ENCODE measurements at places on chromosomes 11 and 22.

GRCh38 chr11:3867209-3868091, 12.0 kb downstream of the STIM1 start:
- no peak for DNase-seq

DNA sequence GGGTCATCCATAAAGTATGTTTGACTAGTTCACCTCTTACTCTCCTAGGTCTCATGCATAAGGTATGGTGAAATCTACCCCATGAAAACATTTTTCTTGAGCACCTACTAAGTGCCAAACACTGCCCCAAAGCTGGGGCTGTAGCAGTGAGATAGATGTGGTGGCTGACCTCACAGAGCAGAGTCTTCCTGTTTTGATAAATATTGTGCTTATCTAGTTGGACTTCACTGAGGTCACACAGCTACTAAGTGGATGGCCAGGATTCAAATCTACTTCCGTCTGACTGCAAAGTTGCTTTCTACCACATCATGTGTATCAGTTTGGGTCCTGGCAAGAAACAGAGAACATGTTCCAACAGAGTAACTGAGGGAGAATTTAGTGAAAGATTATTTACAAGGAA, 6.4 kb upstream of the HTATIP2 start:
- DNase-seq, result no peak

DNA sequence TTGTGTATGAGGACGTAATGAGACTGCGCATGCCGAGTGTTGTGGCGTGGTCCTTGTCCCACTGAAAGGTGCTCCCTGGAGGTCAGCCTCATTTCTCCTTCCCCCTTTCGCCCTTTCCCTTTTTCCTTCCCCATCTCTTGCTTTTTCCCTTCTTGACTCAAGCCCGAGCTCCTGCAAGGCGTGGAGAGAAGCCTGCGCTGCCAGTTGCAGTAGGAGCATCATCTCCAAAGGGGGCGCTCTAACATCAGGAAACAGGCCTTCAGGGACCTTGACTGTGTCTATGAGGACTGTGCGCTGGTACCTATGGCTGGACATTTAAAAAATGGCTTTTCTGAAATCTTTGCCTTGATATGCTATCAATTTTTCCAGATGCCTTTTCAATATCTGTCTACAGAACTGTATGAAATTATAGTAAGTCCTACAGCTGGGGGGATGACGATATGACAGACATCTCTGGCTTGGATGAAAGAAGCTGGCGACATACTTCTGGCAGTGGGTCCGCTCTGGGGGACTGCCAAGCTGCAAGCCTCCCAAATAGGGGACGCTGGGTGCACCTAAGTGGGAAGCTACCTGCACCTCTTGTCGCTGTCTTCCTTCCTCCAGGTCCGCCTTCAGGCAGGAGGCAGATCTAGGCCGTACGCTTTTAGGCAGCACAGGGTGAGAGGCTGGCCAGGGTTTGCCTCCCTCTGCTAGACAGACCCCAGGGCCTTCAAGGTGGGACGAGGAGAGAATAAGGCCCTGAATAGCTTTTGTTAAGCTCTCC, 96.5 kb downstream of the NXPE2 start:
- no peak for DNase-seq

GRCh38 chr11:44681698-44682097, 45.1 kb upstream of the TSPAN18 start:
- no peak for DNase-seq

DNA sequence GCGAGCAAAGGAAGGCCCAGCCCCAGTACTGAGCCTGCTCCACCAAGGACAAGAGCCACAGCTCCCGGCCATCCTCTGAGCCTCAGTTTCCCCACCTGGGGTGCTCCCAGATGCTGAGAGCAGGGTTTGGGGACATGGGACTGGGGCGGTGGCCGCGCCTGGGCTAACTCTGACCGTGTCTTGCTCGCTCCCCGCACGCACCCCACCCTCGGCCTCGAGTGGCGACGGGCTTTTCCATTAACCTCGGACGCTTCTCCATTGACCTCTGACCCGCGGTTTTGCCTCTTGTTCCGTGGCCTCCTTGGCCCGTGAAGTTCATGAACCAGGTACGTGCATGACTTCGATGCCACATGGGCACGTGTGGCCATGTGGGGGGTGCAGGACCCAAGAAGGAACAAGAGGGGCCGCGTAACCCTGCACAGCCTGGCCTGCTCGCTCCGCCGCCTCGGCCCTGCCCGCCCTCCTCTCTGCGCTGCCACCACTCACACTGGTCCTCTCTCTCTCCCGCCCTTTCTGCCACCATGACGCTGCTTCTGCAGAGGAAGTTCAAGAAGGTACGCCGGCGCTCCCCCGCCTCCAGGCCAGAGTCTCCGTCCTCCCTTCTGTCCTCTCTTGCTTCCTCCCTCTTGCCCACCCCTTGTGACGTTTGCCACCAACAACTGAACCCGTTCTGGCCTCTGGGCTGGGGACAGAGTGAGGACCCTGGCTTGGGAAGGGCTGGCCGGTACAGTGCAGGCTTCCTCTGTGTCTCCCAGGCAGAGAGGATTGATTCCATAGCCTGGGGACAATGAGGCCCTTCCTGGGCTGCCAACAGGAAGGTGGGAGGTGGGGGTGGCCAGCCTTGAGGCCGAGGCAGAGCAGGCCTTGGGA, 6.9 kb downstream of the TNNT3 start:
- no peak for DNase-seq

GRCh38 chr11:121586750-121587149, 134.0 kb upstream of the SORL1-AS1 start:
- no peak for DNase-seq

- DNase-seq, result no peak
Measured at GRCh38 chr11:130908770-130909625, 7.3 kb downstream of the SNX19 start.

- DNase-seq, result no peak
Measured at GRCh38 chr22:26235792-26236487, 66.7 kb downstream of the SEZ6L start.

DNA sequence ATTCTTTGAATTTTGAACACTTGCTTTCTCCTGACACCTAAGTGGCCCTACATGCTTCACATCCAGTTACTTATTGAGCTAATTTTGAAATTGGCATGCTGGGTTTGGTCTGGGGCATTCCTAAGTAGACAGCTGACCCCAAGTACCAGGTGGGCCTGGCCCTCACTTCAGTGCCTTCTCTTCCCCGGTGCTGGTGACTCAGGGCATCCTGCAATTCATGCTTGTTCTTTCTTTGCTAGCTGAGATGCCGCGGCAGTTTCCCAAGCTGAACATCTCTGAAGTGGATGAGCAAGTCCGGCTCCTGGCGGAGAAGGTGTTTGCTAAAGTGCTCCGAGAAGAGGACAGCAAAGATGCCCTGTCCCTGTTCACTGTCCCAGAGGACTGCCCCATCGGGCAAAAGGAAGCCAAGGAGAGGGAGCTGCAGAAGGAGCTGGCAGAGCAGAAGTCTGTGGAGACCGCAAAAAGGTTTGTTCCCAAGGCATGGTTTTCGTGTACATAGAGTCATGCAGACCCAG, 6.3 kb downstream of the AMPD3 start:
- no peak for DNase-seq

- no peak for DNase-seq
Measured at GRCh38 chr11:119533921-119534736, 111.2 kb upstream of the THY1 start.

GRCh38 chr11:85310479-85310878, 316.7 kb downstream of the DLG2 start:
- peak; percentile 43 for DNase-seq

DNA sequence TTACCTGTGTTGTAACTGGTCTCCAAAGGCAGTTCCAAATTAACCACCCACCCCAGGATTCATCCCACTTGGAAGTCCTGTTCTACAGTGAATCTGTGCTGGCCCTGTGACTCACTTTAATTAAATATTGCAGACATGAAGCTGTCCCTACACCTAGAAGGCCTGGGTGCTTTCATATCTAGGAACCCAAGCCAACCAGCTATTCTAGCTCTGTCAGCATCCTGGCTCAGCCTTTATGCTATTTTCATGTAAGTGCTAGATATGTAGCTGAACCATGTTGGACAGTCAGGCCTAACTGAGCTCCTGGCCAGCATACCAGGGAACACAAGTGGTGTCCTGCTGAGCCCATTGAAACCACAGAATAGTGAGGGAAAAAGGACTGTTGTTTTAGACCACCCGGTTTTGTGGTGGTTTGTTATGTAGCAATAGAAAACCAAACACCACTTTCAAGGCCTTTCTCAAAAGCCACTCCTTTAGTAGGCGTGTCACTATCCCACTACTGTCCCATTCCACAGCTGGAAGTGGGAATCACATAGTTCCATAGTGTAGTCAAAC, 30.3 kb downstream of the CNTF start:
- DNase-seq, result no peak

GRCh38 chr11:36243641-36244040, 45.6 kb downstream of the COMMD9 start:
- no peak for DNase-seq

DNA sequence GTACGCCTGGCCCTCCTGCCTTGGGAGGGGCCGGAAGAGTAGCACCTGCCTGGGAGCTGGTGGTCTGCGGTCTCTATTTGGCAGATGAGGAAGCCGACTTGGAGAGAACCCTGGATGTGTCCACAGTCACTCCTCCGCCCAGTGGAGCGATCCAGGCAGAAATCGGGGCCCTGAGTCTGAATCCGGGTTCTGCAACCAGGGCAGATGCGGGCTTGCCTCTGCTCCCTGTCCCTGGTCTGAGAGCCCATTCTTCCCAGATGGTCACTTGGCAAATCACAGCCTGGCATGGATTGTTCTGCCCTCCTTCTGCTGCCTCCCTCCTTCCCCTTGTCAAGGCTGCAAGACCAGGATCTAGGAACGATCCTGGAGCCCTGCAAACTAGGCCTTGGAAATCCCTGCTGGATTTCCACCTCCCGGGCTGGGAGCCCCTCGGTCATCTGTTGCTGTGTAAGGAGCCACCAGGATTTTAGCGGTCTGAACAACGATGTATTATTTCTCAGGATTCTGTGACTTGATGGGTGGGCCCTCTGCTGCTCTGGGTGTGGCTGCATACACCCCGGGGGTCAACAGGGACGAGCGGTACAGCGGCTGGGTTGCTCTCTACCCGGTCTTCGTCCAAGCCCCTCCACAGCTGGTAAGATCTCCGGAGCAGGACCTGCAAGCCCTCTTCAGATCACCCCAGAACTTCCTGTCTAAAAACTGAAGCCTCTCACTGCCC, 2.0 kb upstream of the ASCL2 start:
- DNase-seq, result no peak

DNA sequence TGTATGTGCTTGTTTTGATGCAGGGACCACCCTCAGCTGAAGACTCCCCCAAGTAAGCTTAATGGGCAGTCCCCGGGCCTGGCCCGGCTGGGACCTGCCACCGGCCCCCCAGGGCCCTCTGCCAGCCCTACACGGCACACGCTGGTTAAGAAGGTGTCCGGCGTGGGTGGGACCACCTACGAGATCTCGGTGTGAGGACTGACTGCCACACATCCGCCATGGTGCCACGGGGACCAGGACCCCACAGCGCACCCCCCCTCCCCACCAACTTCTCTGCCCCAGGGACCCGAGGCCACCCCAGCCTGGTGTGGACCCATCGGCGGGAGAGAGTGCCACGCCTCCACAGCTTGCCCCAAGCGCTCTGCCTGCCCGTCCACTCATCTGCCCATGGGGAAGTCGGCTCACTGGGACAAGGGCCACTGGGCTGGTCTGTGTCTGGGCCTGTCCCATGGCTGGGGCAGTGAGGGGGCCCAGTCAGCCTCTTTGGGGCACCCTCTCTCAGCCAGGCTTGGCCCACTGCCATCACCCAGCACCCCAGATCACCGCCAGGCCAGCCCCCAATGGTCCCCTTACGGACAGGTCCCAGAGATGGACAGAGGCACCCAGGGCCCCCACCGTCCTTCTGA, 5.5 kb downstream of the CCDC188 start:
- DNase-seq, result no peak

DNA sequence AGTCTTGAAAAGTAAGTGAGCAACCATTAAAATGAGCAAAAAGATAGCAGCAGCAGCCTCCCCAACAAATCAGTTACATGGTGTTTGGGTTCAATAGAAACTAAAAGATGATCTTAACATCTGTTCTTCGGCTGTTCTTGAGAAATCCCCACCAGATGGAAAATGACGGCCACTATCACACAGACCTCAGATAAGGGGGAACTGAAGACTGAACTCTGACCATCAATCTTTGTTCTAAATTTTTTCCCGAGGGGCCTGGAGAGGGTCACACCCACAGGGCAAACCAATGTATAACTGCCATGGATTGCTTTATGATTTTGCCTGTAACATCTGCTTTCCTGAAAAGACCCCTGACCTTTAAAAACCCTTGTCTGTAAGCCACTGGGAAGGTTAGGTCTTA, 624.8 kb upstream of the KIRREL3 start:
- no peak for DNase-seq

GRCh38 chr11:101466352-101466751, 117.5 kb downstream of the TRPC6 start:
- no peak for DNase-seq

DNA sequence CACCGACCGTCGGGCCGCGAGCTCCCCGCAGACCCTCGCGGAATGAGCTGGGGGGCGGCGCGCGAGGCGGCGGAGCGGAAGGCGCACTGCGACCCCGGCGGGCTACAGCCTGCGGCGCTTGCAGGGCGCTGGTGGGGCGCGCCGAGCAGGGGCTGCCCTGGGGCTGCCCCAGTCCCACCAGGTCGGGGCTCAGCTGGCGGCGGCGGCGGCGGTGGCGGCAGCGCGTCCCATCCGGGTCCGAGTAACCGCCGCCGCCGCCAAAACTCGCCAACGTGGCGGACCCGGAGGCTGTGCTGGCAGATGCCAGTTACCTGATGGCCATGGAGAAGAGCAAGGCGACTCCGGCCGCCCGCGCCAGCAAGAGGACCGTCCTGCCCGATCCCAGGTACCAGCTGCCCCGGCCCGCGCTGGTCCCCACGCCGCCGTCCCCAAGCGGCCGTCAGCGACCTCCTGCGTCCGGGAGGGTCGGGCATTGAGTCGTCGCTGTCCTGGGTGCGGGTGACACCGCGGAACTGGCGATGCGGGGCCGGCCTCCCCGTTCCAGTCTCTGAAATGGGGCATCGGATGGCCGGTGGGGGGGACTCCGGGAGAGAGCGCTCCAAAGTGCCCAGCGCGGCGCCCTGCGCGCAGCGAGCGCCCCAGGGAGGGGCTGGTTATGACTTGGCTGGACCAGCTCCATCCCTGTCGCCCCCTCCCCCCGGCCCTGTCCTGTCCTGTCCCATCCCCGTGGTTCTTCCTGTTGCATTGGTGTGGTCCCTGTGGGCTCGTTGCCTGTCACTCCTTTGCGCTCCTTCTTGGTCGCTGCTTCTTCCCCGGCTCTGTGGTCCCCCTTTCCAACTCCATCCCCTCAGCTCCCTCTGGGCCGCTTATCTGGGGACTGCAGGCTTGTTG, 63.5 kb downstream of the CRYBB2 start:
- DNase-seq, result no peak

- DNase-seq, result no peak
Measured at GRCh38 chr11:101718402-101718801, 134.6 kb upstream of the TRPC6 start.

GRCh38 chr22:45994491-45995404, 17.8 kb upstream of the WNT7B start:
- no peak for DNase-seq

DNA sequence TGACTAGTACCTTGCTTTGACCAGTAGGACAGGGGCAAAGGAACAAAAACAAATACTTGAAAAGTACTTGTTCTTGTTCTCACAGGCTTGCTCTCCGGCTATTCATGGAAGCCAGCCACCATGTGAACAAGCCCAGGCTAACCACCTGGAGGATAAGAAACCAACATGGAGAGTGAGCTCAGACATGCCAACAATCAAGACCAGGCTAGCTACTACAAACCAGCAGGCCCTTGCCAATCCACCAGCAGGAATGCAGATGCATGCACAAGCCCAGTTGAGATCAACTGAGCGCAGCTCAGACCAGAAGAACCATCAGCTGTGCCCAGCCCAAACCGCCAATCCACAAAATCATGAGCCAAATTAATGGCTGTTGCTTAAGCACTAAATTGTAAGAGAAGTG, 180.1 kb upstream of the ISX start:
- DNase-seq, result no peak

GRCh38 chr11:31767066-31767465, 44.1 kb downstream of the PAX6 start:
- DNase-seq, result no peak
